Epithelial cell of alveolus of lung (primary cell): ENCODE measurements at places on chromosomes 5 and 9. TPM values are rescaled to one million over a fixed set of nuclear protein-coding genes. Genes with fewer than 3 reads are reported as not detected.

GRIN3A gene
- total RNA-seq, result not detected in 2 replicates

CEL gene
- total RNA-seq, result 0.52 and 1.1 TPM in 2 replicates

PCAT7 gene
- not detected in 2 replicates for total RNA-seq

PCDH1 gene
- total RNA-seq, result 1.4 and 7.4 TPM in 2 replicates

EDIL3 gene
- total RNA-seq, result 28.3 and 60.1 TPM in 2 replicates

CCT5 gene
- total RNA-seq, result 193 and 399 TPM in 2 replicates

CER1 gene
- total RNA-seq, result not detected in 2 replicates

DIPK1B gene
- total RNA-seq, result 3.2 and 29.0 TPM in 2 replicates

LRRC70 gene
- total RNA-seq, result 0.24 and 0.26 TPM in 2 replicates

NR5A1 gene
- total RNA-seq, result not detected in 2 replicates

MARCOL gene
- not detected in 2 replicates for total RNA-seq

GRM6 gene
- total RNA-seq, result not detected in 2 replicates

ZMYND19 gene
- total RNA-seq, result 16.9 and 19.4 TPM in 2 replicates

TRPM3 gene
- 0.13 and 0.32 TPM in 2 replicates for total RNA-seq

PPP2R2B gene
- total RNA-seq, result not detected in 2 replicates

TMEM174 gene
- total RNA-seq, result not detected in 2 replicates

SLC46A2 gene
- total RNA-seq, result not detected in 2 replicates

TMEM232 gene
- 0.24 and 3.1 TPM in 2 replicates for total RNA-seq

GLRA1 gene
- total RNA-seq, result not detected in 2 replicates

TMEM215 gene
- total RNA-seq, result not detected in 2 replicates

HTR1A gene
- not detected in 2 replicates for total RNA-seq

SHC3 gene
- 3.5 and 6.5 TPM in 2 replicates for total RNA-seq

ACTL7B gene
- total RNA-seq, result not detected in 2 replicates

TAF11L10 gene
- not detected in 2 replicates for total RNA-seq

EQTN gene
- total RNA-seq, result not detected in 2 replicates

NEURL1B gene
- total RNA-seq, result 6.1 and 6.7 TPM in 2 replicates

FOXI1 gene
- not detected in 2 replicates for total RNA-seq

NPR3 gene
- total RNA-seq, result 2.7 and 26.7 TPM in 2 replicates

FGF1 gene
- 2.5 TPM in 1 of 2 replicates, not detected in the other for total RNA-seq

STPG3 gene
- not detected in 2 replicates for total RNA-seq

ZNF782 gene
- 3.5 and 4.5 TPM in 2 replicates for total RNA-seq

PCDHB9 gene
- 0.08 TPM in 1 of 2 replicates, not detected in the other for total RNA-seq

FCHSD1 gene
- 11.1 and 12.2 TPM in 2 replicates for total RNA-seq

PCDHB3 gene
- 0.13 and 0.16 TPM in 2 replicates for total RNA-seq

HRCT1 gene
- total RNA-seq, result 0.13 and 3.4 TPM in 2 replicates

SOWAHA gene
- 0.16 TPM in 1 of 2 replicates, not detected in the other for total RNA-seq

RGS7BP gene
- under 0.01 TPM in 1 of 2 replicates, not detected in the other for total RNA-seq

RETREG1 gene
- 0.16 and 0.39 TPM in 2 replicates for total RNA-seq

SH2D3C gene
- 0.08 and 0.52 TPM in 2 replicates for total RNA-seq

ABLIM3 gene
- total RNA-seq, result 84.9 and 91.3 TPM in 2 replicates

CCL19 gene
- not detected in 2 replicates for total RNA-seq

SPATA31A3 gene
- total RNA-seq, result not detected in 2 replicates

SPINK6 gene
- not detected in 2 replicates for total RNA-seq

MEIKIN gene
- not detected in 2 replicates for total RNA-seq

PDE8B gene
- total RNA-seq, result 0.13 and 1.2 TPM in 2 replicates

CDH12 gene
- 0.52 and 2.0 TPM in 2 replicates for total RNA-seq

LAMC3 gene
- 1.8 and 3.7 TPM in 2 replicates for total RNA-seq

ZDHHC11B gene
- total RNA-seq, result not detected in 2 replicates

TSC1 gene
- 14.7 and 20.8 TPM in 2 replicates for total RNA-seq

DRD1 gene
- not detected in 2 replicates for total RNA-seq

GPR150 gene
- 0.80 and 1.0 TPM in 2 replicates for total RNA-seq

BTNL8 gene
- total RNA-seq, result not detected in 2 replicates

KCNMB1 gene
- not detected in 2 replicates for total RNA-seq
